ENCODE measurements at places on chromosomes 3 and 15. TPM values are rescaled to one million over a fixed set of nuclear protein-coding genes. Genes with fewer than 3 reads are reported as not detected.

- H3K4me1 ChIP-seq = no peaks in the 10 kb centered on the region
- DNase-seq = no peak
- H3K36me3 ChIP-seq = no peaks in the 10 kb centered on the region
Measured at GRCh38 chr3:124639406-124640237, 90.6 kb upstream of the UMPS start.

DNA sequence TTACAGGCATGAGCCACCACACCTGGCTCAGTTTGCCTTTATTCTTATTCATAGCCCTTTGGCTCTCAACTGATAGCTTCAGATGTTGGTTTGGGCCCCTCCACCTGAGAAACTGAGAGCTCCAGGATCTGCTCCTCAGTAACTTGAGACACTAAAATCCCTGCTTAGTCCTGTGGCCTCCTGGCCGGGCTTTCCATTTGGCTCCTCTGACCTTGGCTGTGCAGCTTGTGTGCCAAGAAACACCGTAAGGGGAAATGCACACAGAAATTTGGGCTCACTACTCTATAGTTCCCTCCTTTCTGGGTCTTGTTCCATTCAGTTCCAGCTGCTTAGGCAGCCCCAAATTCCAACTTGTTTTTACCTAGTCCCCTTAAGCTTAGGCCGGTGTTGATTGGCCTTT, 24.9 kb downstream of the NIPA2 start:
- peaks cover 63% of the 10 kb centered on the region for H3K4me1 ChIP-seq
- no peak for DNase-seq
- no peak overlapping the region for H3K27ac ChIP-seq
- no peaks in the 10 kb centered on the region for H3K27me3 ChIP-seq

GRCh38 chr3:4043867-4044575, 244.8 kb downstream of the LRRN1 start:
- no peak for DNase-seq
- H3K27me3 ChIP-seq = no peaks in the 10 kb centered on the region
- no peak overlapping the region for H3K27ac ChIP-seq
- H3K4me1 ChIP-seq = no peaks in the 10 kb centered on the region

DNA sequence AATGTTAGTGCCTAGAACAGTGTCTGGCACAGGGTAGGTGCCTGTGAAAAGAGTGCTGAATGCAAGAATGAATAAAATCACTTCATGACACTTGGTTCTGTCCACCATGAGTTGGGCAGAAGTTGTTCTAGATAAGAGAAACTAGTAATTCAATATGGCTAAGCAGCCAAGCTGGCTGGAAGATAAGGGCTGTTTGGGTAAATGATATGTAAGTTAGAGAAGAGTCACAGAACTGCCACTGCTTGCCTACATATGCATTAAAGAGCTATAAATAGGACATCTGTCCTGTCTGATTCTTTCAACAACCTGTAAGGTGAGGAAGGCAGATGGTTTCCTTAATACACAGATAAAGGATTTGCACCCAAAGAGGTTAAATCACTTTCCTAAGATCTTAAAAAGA, 13.1 kb downstream of the MTMR10 start:
- H3K27ac ChIP-seq = no peak overlapping the region
- peaks cover 40% of the 10 kb centered on the region for H3K36me3 ChIP-seq
- DNase-seq = no peak
- no peak overlapping the region for H3K4me3 ChIP-seq

DNA sequence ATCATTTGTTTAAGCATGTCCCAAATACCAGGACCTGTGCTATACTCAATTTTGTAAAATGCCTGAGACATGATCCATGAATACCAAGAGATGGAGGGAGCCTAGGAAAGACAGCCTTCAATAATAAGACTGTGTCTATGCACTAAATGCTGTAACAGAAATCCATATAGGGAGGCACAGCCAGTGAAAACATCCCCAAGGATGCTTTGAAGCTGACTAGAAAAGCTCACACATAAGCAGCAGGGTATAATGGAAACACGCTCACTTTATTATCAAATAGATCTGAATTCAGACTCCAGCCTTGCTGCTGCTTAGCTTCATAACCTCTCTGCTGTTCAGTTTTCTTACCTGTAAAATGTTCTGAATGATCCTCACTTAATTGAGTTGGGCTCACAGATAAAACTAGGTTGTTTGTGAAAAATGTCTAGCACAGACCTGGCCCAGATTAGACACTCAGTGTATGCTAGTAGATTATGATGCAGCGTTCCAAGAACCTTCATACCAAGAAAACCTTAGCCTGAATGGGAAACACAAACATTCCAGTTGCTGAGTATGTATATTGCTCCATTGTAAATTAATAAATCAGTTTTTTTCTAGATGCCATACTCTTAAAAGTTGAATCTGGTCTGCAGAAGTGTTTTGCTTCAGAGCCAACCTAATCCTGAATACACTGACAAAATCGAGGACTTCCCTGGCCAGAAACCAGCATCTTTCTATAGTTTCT, 3.8 kb upstream of the LARP6 start:
- H3K27ac ChIP-seq = peak overlapping the region; percentile 92
- H3K4me1 ChIP-seq = peaks cover 53% of the 10 kb centered on the region
- peaks cover 6% of the 10 kb centered on the region for H3K36me3 ChIP-seq
- H3K27me3 ChIP-seq = no peaks in the 10 kb centered on the region
- H3K4me3 ChIP-seq = no peak overlapping the region

DNA sequence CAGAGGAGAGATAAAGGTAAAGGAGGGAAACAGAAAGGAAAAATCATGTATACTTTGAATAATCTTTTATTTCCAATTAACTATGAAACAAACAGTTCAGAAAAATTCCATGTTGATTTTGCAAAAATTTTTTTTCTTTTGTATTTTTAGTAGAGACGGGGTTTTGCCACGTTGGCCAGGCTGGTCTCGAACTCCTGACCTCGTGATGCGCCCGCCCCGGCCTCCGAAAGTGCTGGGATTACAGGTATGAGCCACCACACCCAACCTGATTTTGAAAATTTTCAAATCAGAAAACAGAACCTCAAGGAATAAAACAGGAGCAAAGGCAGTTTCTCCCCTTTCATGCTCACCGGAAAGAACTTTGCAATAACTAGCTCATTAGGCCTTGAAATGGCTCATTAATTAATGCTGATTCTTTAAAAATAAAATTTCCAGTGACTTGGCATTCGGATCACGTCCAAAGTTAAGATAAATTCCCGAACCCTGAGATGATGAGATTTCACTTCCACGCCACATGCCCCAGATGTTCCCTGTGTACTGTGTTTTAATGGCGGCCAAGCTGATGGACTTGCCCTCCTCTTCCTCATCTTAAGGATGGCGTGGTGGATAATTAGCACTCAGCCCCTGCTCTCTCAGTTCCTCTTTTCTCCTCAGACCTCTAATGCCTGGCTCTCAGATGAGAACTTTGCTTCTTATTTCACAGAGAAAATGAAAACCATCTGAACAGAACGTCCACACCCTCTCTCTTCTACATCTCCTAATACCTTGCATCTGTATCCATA, 10.8 kb downstream of the BCL2L10 start:
- DNase-seq = no peak
- H3K4me1 ChIP-seq = peaks cover 15% of the 10 kb centered on the region
- no peaks in the 10 kb centered on the region for H3K27me3 ChIP-seq
- no peaks in the 10 kb centered on the region for H3K36me3 ChIP-seq
- H3K27ac ChIP-seq = no peak overlapping the region

SCAP gene
- 33.5 TPM for total RNA-seq

DNA sequence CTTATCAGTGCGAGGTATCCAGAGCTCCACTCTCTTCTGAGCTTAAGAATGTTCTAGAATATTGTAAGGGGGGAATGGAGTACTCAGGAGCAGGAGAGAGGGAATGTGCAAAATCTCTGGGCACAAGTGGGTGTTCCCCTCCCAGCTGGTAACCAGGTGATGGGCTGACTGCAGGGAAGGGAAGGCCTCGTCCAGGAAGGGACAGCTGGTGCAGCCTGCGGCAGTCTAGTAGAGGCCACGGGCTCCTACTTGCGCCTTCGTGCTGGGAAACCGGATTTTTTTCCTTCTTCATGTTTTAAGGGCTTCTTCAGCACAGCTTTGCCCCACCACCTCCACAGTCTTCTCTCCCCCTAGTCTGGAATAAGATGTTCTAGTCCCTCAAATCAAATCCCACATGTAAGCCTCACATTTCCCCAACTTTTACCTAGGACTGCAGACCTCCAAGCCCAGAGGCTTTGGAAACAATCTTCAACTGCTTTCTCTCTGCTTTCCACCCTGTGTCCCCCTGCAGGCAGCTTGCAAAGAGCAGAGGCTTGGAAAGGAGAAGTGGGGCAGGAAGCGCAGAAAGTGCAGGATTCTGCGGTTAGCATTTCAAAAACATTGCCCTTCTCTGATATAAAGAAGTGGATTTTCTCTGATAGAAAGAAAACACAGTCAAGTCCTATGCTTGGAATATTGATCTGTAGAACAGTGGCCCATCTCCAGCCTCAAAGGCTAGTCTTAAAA, 11.9 kb upstream of the CGNL1 start:
- H3K4me3 ChIP-seq = no peak overlapping the region
- no peak for DNase-seq
- no peak overlapping the region for H3K27ac ChIP-seq
- no peaks in the 10 kb centered on the region for H3K27me3 ChIP-seq
- no peaks in the 10 kb centered on the region for H3K36me3 ChIP-seq

DNA sequence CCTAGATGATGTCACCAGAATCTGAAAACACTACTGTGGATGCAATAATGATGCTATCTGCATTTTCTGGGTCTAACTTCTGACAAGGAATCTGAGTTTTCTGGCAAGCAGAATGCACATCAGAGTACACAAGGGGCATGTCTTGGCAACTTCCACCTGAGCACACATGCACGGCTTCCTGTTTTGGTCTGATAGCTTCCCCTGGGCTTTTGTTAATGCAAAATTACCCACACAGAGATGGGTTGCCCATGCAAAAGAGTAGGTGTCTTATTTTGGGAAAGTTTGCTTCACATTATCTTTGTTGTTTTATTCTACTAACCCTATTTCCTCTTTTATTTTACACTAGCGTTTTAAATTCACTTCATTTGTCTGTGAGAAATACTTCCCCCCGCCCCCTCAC, 74.2 kb upstream of the SATB1 start:
- no peaks in the 10 kb centered on the region for H3K4me1 ChIP-seq
- H3K27ac ChIP-seq = no peak overlapping the region
- no peaks in the 10 kb centered on the region for H3K27me3 ChIP-seq
- no peak overlapping the region for H3K4me3 ChIP-seq

- no peak overlapping the region for H3K27ac ChIP-seq
- H3K4me3 ChIP-seq = no peak overlapping the region
- DNase-seq = no peak
- no peaks in the 10 kb centered on the region for H3K4me1 ChIP-seq
- H3K27me3 ChIP-seq = no peaks in the 10 kb centered on the region
Measured at GRCh38 chr3:82654708-82655107, 893.3 kb upstream of the GBE1 start.

ATP1B3 gene
- 106 TPM for total RNA-seq

DNA sequence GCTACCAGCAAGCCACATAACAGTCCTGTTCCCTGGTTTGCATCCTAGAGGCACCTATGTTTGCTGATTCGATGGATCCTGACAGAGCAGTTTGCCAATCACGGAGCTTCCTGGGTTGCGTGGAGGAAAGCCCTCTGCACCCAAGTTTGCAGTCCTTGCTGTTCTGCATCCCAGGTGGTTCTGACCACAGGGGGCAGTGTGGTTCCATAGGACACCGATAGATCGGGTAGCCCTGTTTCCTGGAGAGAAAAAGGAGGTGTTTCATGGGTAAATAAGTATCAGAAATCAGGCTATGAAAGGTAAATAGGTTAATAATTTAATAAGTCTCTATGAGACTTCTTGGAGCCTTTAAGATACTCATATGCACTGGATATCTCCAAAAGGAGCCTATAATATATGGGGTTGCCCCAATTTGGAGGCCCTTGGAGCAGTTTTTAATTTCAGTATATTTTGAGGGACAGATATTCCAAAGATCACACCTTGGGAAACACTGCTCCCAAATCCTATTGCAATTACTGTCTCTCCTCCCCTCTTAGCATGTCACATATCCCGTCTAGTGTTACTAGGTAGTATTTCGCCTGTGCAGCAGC, 194.6 kb upstream of the TPM1 start:
- no peak for DNase-seq
- no peaks in the 10 kb centered on the region for H3K36me3 ChIP-seq
- H3K4me3 ChIP-seq = no peak overlapping the region
- H3K27ac ChIP-seq = no peak overlapping the region
- peaks cover 81% of the 10 kb centered on the region for H3K4me1 ChIP-seq
- no peaks in the 10 kb centered on the region for H3K27me3 ChIP-seq

GRCh38 chr15:70880781-70881180, 11.5 kb downstream of the THAP10 start:
- no peak overlapping the region for H3K27ac ChIP-seq
- no peaks in the 10 kb centered on the region for H3K27me3 ChIP-seq
- peaks cover 5% of the 10 kb centered on the region for H3K4me1 ChIP-seq
- H3K36me3 ChIP-seq = no peaks in the 10 kb centered on the region
- DNase-seq = no peak

DNA sequence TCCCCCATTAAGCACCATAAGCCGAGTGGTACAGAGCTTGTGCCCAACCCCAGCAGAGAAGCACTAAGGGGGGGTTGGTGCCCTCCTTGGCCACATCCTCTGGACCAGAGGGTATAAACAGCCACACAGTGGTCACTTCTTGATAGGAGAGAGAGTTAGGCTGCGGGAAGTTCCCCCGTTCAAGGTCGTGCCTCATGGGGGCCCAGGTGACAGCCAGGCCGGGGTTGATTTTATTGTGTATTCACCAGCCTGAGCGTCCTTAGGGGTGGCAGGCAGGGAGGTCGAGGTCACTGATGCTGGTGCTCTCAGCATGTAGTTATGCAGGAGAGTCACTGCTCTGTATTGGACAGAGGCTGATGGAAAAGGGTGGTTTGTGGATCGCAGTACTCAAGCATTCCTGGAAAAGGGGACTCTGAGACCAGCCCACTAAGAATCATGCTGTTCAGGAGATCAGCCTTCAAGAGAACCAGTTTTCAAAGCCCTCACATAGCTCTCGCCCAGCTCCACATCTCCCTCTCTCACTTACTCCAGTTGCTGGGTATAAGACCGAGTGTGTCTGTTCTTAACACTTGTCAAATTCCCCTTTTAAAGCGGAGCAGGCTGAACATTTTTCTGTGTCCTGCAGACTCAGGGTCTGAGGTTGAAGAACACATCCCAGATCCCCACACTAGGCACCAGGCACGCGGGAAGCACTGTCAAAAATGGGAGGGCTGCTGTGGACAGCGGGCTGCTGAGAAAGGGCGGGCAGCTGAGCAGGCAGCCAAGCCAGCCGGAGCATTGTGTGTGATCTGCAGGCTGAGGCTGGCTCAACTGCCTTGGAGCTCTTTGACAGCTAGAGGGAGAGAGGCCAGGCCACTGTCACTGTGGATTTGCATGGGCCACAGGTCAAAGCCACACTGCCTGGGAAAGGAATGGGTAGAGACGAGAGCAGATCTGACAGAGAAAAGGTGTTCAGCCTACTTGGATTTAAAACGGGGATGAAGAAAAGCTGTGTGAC, 279.3 kb upstream of the LRRFIP2 start:
- DNase-seq = no peak
- no peaks in the 10 kb centered on the region for H3K36me3 ChIP-seq
- no peak overlapping the region for H3K4me3 ChIP-seq
- H3K27ac ChIP-seq = no peak overlapping the region

RTF1 gene
- 26.0 TPM for total RNA-seq

SLC38A3 gene
- total RNA-seq = not detected

Data from SJSA1 (cell line).